ENCODE measurements at places on chromosomes 6 and 20.

GRCh38 chr6:115360602-115361325, 699.9 kb downstream of the FRK start:
- DNase-seq: no peak

- DNase-seq: no peak
Observed at GRCh38 chr6:111220383-111221031, 133.2 kb downstream of the SLC16A10 start.

DNA sequence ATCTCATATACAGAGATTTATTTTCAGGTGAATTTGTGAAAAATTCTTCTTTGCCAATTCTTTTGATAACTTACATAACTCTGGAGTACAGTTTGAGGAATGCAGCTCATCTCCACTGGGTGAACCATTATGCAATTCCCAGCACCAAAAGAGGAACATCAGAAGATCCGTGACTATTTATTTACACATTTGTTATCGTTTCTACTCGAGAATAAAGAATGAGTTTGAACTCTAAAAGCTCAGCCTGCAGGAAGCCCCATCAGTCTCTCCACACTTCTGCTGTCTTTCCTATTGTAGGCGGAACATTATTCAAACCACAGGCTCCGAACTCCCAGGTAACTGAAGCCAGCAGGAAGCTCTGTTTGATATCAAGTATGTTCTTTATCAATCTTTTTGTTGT, 95.9 kb upstream of the IFNGR1 start:
- no peak for DNase-seq

DNA sequence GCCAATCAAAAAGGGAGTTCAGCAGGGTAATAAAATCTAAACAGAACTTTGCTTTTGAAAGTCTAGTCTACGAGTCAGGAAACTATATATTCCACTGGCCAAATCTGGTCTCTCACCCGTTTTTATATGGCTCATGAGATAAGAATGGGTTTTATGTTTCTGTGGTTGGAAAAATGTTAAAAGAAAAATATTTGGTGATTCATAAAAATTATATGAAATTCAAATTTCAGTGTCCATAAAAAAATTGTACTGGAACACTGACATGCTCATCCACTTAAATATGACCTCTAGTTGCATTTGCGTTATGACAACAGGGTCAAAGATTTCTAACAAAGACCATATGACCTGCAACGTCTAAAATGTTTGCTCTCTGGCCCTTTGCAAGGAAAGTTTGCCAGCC, 22.3 kb upstream of the LAMP5 start:
- no peak for DNase-seq

DNA sequence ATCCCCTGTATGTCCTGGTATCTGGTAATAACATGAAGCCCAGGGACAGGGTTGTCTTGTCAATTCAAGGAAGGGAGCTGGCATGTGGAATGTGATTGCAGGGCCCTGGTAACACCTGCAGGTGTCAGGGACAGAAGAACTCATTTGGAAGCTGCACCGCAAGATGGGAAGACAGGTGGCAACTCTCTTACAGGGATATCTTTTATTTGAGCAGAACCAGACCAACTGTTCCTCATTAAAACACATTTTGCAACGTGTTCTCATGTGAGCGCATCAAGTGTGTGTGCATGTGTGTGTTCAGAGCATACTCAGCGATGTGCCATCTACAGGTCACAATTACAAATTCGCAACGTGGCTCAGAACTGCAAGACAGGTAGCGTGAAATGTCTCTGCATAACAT, 370.9 kb upstream of the SOX4 start:
- DNase-seq: no peak

DNA sequence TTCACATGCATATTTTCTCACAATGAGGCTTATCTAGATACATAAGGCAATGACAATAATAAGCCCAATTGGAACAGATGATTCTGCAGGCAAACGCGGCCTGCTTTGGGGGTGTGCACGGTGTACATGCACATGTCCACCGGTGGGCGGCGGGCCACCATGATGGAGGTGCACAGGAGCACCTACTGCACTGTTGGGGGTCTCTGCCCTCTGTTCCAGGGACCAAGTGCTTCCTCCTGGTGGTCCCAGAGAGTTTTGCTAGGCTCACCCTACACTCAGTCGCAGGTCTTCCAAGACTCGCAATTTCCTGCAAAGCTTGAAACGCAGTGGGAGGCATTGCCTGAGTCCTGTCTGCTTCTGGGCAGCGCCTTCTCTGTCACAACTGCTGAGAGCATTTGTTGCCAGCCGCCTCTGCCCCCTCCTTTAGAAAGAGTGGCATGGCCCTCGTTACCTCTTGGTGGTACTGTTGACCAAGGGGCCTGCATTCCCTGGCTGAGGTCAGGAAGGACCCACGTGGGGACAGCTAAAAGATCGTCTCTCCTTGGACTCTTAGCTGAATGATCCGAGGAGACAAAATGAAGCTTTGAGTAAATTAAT, 135.3 kb downstream of the ERMARD start:
- DNase-seq: no peak

- peak; percentile 20 for DNase-seq
Observed at GRCh38 chr20:29079769-29080690, 2177.4 kb upstream of the DEFB115 start.

- DNase-seq: no peak
Observed at GRCh38 chr20:58303547-58303946, 6.0 kb upstream of the RAB22A start.

DNA sequence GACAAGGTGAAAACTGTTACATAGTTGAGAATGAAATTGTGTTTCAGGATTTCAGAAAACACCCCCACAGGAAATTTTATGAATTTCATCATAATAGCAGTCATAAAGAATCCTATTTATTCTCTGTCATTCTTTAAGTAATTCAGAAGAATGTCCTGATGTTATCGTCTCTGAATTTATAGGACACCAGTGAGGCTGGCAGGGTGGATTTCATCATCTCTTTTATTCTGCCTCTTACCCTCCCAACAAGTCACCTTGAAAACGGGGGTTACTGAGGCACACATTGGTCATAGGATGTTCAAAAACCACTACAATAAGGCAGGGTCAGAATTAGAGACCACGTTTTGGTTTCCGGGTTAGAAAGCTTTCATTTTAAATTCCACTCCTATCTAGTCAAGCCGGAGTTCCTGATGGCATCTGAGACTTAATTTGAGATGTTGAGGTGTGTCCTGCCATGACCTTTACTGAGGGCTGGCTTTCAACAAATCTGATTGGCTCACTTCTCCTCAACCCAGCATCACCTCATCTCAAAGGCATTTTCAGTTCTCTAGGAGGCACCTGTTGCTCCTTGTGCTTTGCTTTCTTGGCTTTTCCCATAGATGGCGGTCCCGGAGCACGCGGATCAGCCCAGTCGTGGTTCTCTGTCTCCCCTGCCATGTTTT, 230.6 kb upstream of the SUPT3H start:
- DNase-seq: no peak

GRCh38 chr20:34142121-34142520, 30.1 kb upstream of the EIF2S2 start:
- no peak for DNase-seq

GRCh38 chr6:63790334-63790733, 154.7 kb downstream of the PHF3 start:
- no peak for DNase-seq
